ENCODE measurements at places on chromosomes 1 and 21. TPM values are rescaled to one million over a fixed set of nuclear protein-coding genes. Genes with fewer than 3 reads are reported as not detected.
A peak's percentile ranks its signal among the peaks of the same experiment; 100 is the strongest.

DNA sequence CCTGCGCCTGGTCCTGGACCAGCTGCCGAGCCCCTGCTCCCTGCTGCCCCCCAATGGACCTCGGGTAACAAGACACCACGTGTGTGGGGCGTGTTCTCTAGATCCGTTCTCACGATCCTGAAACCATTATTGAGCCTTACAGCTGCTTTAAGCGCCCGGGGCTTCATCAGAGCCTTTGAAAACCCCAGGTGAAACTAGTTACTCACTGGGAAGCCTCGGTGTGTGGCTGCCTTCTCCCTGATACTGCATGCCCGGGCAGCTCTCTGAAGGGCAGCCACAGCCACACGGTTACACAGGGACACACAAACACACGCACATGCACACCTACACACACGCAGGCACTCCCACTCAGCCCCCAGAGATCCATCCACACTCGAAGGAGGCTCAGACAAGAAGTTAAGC is 5.3 kb downstream of the HES2 start:
- DNase-seq: peak; percentile 75

DNA sequence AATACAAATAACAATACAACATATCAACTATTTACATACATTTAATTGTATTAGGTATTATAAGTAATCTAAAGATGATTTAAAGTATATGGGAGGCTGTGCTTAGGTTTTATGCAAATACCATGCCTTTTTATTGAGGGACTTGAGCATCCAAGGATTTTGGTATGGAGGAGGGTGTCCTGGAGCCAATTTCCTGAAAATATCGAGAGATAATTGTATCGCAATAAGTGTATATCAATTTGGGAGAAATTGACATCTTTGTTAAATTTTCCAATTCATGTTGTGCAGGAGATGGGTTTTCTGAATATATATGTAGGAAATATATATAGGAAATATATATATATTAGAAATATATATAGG is 63.5 kb downstream of the ATP1A1 start:
- DNase-seq: no peak

DNA sequence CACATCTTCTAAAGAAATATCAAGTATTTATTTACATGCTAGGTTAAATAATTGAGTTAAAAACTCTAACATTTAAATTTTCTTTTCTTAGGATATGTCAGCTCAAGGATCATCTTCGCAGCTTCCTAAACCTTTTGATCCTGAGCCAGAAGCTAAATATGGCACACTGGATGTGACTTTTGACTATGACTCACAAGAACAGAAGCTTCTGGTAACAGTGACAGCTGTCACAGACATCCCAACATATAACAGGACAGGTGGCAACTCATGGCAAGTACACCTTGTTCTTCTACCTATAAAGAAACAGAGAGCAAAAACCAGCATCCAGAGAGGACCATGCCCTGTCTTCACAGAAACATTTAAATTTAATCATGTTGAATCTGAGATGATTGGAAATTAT is 132.7 kb upstream of the SERTAD4 start:
- DNase-seq: no peak

Gene KRTAP12-2
- not detected for total RNA-seq

Gene SLC1A7
- total RNA-seq: not detected

Gene C21orf58
- 6.7 TPM for total RNA-seq

DNA sequence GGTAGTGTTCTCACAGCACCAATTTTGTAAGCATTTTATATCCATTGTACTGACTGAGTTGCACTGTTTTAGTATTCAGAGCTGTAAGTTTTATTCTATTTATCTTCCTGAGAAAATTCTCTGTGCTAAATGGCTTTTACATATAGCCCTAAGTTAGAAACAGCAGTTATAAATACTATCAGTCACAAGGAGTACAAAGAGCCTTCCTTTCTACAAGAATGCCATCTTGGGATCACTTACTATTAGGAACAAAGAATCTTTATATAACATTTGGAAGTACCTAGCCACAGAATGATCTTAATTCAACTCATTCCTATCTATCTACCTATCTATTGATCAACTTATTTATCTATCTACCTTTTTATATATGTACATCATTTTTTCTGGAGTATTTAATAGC is 423.9 kb upstream of the RGS18 start:
- no peak for DNase-seq

DNA sequence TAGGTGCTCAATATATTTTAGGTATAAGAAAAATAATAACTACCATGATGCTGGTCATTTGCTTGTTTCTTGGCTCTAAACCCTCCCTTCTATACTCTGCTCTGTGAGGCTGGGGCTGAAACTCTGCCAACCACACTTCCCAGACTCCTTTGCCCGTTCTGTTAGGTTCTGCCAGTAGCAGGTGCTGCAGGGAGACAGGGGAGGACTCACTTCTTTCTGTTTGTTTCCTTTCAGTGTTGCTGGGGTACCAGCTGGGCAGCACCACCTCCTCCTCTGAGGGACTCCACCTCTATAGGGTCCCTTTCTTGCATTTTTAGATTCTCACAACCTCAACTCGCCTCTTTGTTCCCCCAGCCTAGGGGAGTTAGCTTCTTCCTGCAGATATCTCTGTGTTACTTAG is 17.0 kb upstream of the SH2D2A start:
- no peak for DNase-seq

Gene LRRC71
- total RNA-seq: 0.34 TPM

Gene MAP3K21
- 1.4 TPM for total RNA-seq

GRCh38 chr1:164576291-164577271 is 17.6 kb downstream of the PBX1 start:
- no peak for DNase-seq

DNA sequence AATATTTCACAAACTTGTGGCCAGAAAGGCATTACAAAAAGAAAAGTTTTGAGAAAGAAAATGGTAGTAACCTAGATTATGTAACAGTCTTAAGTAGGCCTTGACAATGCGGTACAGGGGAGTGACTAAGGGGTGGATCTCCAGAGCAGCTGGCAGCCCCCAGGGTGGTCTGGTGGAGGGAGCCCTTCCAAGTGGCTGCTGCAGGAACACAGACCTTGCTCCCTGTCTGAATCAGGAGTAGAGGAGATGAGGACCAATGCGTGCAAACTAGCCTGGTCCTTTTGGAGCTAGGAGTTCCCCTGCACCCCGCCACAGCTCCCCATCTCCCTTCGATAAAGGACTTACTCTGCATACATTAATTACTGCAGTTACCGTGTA is 189.0 kb downstream of the NFIA start:
- no peak for DNase-seq

DNA sequence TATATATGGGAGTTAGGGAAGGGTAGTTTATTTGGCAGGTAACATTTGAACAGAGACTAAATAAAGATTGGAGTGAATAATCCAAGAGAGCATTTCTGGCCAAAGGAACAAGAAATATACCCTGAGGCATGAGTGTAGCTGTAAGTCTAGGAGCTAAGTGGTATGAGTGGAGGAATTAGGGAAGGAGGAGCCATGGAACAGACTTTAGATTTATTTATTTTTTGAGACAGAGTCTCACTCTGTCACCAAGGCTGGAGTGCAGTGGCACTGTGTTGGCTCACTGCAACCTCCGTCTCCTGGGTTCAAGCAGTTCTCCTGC is 18.4 kb downstream of the CAPZA1 start:
- DNase-seq: no peak

Gene TP73
- total RNA-seq: not detected

Gene KCTD3
- 55.0 TPM for total RNA-seq

GRCh38 chr1:58057826-58058225 is 488.7 kb downstream of the OMA1 start:
- DNase-seq: no peak

Gene OR2G6
- total RNA-seq: not detected

DNA sequence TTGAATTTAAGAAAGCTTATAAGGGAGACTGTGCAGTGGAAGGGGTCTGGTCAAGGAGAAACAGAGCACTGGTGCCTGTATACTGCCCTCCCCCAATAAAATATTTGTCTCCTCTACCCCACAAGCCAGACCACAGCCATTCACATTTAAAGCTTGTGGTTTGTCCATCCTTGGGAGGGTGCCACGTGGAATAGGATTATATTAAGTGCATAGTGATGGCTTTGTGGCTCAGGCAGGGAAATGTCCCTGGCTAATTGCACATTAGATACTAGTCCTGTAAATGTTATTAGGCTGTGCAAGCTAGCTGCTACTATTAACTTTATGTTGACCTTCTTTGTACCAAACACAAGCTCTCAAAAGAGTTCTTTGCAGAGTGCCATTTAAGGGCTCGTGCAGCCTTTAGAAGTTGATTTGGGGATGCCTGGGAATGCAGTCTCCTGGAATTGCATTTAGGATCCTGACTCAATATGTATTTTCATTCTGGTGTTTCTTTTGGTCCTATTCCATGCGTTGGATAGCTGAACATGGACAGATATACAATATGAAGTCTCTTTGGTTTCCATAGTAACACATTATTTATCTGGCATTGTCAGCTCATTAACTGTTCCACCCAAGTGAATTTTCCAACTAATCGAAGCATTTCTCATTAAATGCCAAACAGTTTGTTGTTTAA is 210.6 kb downstream of the ROR1 start:
- no peak for DNase-seq

DNA sequence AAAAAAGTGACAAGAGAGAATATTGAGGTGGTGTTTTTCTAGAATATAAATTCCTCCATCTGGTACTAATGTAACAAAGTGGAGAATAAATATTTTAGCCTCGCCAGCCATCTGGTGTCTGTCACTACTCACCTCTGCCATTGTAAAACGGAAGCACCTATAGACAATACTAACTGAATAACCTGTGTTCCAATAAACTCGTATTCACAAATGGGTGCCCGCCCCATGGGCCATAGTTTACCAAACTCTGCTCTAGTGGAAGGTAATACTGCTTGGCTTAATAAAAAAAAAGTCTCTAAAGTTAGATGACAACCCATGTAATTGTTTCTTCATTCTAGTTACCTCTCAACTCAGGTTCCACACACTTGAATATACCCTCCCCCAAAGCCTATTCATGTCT is 8.1 kb downstream of the MIS18A start:
- no peak for DNase-seq

DNA sequence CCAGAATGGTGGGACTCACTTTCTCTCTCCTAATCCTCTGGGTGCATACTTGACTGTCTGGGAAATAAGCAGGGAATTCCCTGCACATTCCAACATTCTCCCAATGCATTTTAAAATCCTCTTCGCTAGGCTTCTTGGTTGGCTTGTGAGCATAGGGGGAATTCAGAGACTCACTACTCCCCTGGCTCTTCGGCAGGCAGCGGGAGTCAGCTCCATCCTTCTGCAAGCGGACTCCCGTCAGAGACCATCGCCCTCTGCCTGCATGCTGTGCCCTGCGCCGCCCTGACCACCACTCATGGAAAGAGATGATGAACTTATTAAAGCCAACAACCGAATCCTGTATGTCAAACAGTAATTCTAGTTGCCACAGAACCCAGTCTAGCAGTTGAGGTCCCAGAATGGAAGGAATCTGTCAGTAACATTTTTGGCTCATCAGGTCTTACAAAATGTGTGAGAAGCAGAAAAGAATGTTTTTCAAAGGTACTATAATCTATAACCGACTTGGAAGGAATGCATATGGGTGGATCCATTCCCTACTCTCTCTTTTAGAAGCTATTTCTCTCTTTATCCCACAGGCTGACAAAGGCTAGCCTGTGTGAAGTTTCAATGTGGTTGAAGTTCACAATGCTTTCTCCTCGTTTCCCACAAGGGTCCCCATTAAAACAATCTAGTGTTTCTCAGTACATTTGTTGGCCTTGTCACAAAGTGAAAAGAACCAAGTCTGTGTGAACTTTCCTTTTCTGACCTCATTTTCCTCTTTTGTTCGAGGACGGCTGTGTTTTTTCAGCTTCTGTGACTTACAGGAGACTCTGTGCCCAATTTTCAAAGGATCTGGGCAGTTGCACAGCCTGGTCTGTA is 119.1 kb upstream of the ADAR start:
- DNase-seq: no peak

GRCh38 chr1:47469910-47470309 is 32.1 kb downstream of the FOXD2 start:
- no peak for DNase-seq

GRCh38 chr1:59057211-59057694 is 239.6 kb upstream of the FGGY start:
- DNase-seq: peak; percentile 26

- DNase-seq: no peak
Observed at GRCh38 chr1:113784104-113784779, 25.0 kb upstream of the PHTF1 start.

DNA sequence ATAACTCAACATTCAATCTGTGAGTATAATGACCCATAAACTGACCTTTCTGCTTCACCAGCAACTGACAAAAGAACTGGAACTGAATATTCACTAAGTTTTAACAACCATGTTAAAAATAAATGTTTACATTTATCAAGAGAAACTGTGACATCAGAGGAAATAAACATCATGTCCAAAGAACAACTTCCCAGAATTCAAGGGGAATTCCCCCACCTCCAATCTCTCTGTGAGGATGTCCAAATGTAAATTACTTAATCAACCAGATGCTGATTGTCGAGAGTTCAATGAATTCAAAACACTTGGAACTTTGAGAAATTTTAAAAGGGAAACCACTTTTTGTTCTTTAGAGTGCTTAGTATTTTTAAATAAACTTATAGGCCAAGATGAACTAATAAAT is 365.6 kb upstream of the ADGRL2 start:
- DNase-seq: no peak

DNA sequence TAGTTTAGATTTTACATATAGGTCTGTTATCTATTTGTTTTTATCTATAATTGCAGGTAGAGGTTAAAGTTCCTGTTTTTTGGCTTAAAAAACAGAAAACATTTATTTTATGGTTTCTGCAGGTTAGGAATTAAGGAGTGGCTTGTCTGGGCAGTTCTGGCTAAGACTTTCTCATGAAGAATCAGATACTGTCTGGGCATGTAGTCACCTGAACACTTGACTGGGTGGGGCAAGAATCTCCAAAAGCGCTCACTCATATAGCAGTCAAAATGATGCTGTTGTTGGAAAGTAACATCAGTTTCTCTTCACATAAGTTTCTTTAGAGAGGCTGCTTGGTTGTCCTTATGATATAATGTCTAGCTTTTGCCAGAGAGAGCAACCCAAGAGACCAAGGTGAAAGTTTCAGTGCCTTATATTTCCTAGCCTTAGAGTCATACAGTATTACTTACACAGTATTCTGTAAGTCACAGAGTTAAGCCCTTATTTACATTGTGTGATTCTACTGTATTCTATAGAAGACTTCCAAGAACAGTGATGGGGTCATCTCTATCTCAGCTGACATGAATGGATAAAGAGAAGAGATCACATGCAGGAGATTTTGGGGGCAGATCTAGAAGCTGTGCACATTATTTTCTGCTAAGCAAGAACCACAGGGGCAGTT is 125.4 kb upstream of the GPR52 start:
- no peak for DNase-seq
